ENCODE measurements at places on chromosomes 16 and 17.

- no peak for DNase-seq
These were observed 5.1 kb downstream of the CBX8 start for GRCh38 chr17:79791735-79792161.

DNA sequence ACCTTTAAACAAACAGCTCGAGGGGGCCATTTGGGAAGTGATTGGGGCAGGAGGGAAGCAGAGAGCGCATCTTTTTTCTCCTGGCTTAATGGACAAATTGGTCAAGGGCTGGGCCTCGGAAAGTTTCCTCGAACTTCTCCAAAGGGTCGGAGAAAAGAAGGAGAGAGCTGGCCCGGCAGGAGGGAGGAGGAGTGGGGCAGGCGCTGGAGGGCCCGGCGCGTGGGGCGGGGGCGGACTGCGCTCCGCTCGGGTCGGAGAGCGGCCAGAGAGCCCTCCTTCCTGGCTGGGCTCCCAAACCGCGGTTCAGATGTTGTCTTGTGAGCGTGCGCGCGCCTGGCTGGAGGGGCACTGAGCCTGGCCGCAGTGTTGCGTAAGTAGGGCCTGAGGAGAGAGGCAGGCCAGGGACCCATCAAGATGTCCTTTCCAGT, 1.2 kb downstream of the MMP2 start:
- DNase-seq: no peak

DNA sequence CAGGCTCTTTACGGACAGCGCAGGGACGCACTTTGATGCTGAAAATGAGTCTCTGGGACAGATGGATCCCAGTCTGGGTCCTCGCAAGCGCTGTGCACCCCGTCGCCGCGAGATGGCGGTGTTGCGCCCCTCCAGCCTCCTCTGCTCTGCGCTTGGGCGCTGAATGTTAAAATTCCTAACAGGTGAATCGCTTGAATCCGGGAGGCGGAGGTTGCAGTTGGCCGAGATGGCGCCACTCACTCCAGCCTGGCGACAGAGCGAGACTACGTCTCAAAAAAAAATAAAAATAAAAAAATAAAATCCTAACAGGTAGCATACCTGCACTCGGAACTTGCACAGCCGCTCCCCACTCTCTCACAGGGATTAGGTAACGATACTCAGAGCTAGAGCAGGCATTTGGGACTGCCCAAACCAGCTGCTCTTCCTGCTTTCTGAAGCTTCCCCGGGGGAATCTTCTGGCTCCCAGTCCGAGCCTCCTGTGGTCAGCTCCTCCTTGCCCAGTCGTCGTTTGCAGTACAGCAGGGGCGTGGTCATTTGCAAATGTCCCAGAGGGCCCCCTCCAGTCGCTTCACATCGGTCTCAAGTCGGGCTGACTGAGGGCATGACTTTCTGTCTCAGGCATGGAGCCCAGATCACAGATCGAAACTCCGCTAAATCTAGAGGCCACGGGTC, 26.2 kb upstream of the OSGIN1 start:
- DNase-seq: peak; percentile 38

GRCh38 chr17:4948166-4948930, at the start of gene PFN1:
TSS of gene PFN1 (minus strand) at chr17:4948530. CDS start at chr17:4948394, 136 bp downstream.
- DNase-seq: peak; percentile 80

DNA sequence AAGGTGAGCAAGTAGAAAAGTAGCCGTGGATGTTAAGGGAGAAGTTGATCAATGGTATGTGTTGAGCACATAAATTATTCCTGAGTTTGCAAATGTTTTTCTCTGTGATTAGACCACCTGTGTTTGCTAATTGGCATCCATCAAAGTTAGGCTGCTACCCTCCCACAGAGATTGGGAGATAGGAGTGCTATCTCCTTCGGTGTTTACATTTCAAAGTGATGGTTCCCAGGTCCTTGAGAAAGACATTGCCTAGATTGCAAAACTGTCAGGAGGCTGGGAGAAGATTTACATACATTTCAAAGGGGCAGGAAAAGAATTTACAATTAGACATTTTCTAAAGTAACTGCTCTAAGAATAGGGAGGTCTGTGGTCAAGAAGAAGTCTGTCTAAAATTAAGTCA, 54.3 kb upstream of the CNTNAP4 start:
- DNase-seq: no peak

GRCh38 chr16:84548971-84549844, 44.7 kb upstream of the MEAK7 start:
- DNase-seq: peak; percentile 67

DNA sequence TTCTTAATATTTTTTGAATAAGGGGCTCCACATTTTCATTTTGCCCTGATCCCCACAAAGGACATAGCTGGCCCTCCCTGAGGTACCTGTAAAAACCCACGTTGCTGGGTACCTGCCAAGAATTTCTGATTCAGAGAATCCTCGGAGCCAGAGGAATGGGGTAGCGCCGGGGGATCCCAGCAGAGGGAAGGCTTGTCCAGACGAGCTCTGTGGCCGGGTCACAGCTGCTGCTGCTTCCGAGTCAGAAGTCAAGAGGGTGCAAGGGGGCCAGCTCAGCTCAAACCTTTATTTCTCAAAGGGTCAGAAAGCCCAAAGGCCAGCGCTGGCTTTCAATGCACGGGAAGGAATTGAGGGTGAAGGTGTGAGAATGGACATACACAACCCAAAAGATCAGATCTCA, 68.9 kb upstream of the SDK2 start:
- no peak for DNase-seq

GRCh38 chr17:38550661-38551060, 55.1 kb downstream of the SRCIN1 start:
- no peak for DNase-seq

GRCh38 chr16:72131036-72131435, 37.4 kb downstream of the DHX38 start:
- no peak for DNase-seq

DNA sequence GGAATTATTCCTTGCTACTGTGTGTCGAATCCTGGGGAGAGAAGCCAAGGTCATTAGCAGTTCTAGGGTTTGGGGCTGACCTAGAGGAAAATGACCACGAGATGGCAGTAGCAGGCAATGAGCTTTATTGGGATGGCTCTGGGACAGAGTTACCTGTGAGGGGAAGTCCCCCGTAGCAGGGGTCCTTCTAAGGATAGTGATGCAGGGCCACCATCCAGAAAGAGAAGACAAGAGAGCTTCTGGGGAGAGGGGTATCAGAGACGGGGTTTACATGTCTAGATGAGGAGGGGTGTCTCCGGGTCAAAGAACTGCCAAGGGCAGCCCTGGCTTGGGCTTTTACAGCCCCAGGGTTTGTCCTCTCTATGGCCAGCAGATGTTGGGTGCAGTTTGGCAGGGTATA, 6.4 kb upstream of the GGT6 start:
- DNase-seq: no peak

DNA sequence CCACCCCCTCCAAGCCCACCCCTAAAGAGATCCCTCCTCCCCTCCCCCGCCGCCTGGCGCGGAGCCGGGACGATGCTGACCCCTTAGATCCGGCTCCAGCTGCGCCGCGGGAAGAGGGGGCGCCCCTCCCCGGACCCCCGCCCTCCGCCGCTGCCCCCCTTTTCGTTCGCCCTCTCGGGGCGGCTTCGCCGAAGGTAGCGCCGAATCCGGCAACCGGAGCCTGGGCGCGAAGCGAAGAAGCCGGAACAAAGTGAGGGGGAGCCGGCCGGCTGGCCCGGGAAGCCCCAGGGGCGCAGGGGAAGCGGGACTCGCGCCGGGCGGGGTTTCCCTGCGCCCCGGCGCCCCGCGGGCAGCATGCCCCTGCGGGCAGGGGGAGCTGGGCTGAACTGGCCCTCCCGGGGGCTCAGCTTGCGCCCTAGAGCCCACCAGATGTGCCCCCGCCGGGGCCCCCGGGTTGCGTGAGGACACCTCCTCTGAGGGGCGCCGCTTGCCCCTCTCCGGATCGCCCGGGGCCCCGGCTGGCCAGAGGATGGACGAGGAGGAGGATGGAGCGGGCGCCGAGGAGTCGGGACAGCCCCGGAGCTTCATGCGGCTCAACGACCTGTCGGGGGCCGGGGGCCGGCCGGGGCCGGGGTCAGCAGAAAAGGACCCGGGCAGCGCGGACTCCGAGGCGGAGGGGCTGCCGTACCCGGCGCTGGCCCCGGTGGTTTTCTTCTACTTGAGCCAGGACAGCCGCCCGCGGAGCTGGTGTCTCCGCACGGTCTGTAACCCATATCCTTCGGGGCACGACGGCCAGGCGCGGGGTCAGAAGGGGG, 623 bp downstream of the CACNA1G start:
- no peak for DNase-seq

GRCh38 chr17:14098246-14098645, 28.9 kb downstream of the COX10 start:
- DNase-seq: no peak

DNA sequence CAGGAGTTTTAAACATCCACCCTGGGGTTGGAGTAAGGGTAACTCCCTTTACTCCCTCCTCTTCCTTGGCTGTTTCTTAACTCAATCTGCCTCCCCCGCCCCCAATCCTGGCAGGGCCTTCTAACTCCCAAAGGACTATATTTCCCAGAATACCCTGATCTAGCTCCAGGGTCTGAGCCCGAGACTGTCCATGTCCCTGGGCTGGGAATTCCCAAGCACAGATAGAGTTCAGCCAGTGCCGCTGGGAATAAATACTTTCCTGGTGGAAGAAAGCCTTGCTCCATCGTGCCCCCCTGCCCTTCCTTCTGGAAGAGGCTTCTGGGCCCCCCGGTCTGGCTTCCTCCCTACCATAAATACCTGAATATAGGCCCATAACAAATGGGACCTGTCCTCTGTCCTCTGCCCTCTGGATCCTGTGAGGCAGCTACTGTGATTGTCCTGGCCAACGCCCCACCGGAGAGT, 10.2 kb downstream of the BAHCC1 start:
- DNase-seq: no peak

DNA sequence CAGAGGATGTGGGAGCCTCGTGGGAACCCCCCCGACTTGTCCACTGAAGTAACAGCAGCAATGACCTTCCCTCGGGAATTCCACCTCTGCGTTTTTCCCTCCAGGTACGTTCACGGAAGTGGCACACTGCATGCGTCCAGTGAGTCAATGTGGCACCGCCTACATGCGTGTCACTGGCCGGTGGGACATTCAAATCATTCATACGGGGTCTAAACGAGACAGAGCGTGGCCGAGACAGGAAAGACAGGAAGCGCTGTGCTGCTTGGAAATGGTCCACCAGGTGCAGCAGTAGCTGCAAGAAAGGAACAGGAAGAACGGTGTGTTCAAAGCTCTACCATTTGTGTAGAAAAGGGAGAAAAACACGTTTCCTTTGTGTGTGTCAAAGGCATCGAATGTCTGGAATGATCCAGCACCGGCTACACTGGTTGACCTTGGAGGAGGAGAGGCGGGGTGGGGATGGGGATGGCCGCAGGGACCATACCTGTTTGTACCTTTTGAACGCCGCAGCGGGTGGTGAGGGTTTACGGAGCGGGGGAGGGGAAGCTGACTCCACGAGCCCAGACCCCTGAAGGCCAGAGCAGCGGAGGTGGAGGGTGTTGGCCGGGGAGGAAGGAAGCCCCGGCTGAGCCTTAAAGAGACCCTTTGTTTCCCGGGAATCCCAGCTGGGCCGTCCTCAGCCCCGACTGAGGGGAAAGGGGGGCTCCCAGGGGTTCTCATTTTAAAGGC, 1.7 kb upstream of the PGAP6 start:
- peak; percentile 44 for DNase-seq

DNA sequence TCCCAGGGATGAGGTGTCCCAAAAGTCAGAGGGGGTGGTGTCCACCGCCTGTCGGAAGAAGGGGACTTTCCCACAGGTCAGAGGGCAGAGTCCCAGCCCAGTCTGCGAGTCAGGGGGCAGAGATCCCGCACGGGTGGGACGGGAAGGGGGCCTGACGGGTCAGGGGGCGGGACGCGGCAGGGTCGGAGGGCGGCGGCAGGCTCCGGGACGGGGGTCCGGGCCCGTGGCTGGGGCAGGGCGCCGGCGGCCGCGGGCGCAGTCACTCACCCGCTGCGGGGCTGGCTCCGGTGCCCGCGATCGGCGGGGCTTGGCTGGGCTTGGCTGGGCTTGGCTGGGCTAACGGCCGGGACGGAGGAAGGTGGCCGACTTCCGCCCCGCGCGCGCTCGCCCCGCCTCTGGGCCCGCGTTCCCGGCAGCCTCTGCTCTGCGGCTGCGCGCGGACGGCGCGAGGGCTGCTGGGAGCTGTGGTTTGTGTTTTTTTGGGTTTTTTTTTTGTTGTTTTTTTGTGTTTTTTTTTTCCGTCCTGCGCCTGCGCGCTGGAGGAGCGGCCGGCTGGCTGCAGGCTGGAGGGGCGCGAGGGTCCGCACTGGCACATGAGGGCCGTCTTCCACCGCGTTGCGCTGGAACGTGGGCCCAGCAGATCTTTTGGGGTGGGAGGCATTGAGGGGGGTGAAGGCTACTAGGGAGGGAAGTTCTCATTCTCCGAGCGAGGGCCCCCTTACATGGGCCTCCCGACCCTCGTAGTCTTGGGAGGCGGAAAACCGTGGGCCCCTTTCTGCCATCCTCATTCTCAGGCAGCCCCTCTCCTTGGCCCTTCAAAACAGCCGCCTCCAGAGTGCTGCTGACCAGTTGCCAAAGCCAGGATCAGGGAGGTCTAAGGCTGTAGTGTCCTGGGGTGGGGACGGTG, at the start of gene CANT1:
TSS of gene CANT1 (minus strand) at position 368 of the 907 bp plus-strand sequence. CDS start 12,142 bp downstream, outside the sequence.
- DNase-seq: peak; percentile 88

DNA sequence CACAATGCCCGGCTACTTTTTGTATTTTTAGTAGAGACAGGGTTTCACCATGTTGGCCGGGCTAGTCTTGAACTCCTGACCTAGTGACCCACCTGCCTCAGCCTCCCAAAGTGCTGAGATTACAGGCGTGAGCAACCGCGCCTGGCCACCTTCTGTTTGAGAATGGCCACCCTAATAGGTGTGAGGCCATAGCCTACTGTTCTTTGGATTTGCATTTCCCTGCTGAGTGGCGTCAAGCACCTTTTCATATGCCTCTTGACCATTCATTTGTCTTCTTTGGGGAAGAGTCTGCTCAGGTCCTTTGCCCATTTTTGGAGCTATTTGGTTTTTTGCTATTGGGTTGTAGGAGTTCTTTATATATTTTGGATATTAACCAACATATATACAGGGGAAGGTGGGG, 276.7 kb downstream of the PARN start:
- no peak for DNase-seq

- no peak for DNase-seq
These were observed 24.1 kb downstream of the GSE1 start for GRCh38 chr16:85637061-85637807.

GRCh38 chr16:85683363-85683762, 5.4 kb downstream of the GINS2 start:
- no peak for DNase-seq

DNA sequence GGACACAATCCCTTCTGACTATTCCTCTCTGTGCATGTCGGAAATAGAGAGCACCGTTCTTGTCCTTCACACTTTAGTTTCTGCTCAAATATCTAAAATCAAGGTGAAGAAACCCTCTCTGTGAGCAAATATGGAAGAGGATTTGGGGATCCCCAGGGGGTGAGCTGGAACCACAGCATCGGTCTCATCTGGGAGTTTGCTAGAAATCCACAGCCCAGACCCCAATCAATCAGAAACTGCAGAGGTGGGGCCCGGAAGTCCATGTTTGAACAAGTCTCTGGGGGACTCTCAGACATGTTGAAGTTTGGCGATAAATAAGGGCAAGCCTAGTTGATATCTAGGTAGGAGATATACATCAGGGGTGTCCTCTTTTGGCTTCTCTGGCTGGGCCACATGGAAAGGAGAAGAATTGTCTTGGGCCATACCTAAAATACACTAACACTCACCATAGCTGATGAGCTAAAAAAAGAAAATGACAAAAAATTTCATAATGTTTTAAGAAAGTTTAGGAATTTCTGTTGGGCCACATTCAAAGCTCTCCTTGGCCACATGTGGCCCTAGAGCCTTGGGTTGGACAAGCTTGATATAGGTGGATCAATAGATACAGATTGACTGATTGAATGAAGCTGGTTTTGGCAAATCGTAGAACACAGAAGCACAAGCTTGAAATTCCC, 168.0 kb upstream of the FOXF1 start:
- no peak for DNase-seq

Measured in T-helper 2 cell treated with Interferon-gamma antibody and Interleukin-4, amounts not matched to agents 5 μg/mL and 100 μg/mL, for 36 hours (primary cell).